Stimulated activated CD4-positive, alpha-beta T cell treated with anti-CD3 and anti-CD28 coated beads, Interleukin-4, amount 100 ng/mL, for 4 hours (primary cell): ENCODE measurements at places on chromosomes 2 and 18.

GRCh38 chr18:21769206-21769605 lies 28.6 kb downstream of the MIB1 start:
- no peak for DNase-seq

DNA sequence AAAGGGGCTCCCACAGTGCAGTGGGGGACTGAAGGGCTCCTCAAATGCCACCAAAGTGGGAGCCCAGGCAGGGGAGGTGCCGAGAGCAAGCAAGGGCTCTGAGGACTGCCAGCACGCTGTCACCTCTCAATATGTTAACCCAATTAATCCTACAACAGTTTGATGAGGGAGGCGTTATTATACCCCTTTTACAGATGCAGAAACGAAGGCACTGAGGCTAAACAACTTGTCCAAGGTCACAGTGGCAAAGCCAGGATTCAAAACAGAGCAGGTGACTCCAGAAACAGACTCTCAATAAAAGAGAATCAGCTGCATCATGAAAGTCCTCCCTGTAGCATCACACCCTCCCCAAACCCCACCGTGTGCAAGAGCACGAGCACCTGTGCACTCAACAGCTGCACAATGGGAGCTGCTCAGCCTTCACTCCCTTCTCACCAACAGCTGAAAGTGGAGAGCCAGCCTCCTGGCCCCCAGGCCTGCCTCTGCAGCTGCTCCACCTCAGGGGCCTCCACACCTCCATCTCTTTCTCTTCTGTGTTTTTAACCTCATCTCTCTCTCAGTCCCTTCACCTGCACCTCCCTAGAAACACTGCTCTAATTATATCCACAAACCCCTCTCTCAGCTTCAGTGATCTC lies 8.1 kb downstream of the NPC1 start:
- DNase-seq: no peak

- DNase-seq: peak; percentile 73
Observed at GRCh38 chr2:28621172-28622100, 125.6 kb downstream of the PLB1 start.

DNA sequence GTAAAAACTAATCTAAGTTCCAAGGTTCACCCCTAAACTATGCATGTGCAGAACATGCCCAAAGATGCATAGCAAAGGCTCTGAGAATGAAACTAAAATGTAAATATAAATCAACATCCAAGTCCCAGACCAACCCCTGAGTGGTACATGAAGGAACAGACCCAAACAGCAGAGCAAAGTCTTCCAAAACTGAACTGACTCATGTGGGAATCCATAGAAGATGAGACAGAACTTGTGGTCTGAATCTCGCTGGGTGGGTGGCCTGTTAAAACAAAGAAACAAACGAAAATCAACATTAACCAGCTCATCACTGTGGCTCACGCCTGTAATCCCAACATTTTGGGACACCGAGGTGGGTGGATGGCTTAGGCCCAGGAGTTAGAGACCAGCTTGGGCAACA lies 29.5 kb upstream of the ATRAID start:
- DNase-seq: no peak

DNA sequence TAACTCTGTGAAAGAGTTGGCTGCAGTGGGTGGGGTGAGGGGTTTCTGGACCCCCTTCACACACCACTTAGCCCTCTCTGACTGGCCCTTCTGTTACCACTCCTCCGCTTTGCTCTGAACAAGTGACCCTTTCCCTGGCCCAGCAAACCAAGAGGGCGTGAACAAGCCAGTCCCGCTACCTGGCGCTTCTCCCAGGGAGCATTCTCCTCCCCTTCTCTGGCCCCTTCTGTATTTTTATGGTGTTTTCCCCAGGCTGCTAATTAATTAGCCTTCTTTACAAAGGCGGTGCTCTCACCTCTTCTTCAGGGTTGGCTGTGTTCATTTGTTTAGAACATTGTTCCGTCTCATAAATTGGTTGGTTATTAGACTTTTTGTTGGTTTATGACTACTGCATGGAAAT lies 180.1 kb downstream of the MGAT5 start:
- DNase-seq: no peak

DNA sequence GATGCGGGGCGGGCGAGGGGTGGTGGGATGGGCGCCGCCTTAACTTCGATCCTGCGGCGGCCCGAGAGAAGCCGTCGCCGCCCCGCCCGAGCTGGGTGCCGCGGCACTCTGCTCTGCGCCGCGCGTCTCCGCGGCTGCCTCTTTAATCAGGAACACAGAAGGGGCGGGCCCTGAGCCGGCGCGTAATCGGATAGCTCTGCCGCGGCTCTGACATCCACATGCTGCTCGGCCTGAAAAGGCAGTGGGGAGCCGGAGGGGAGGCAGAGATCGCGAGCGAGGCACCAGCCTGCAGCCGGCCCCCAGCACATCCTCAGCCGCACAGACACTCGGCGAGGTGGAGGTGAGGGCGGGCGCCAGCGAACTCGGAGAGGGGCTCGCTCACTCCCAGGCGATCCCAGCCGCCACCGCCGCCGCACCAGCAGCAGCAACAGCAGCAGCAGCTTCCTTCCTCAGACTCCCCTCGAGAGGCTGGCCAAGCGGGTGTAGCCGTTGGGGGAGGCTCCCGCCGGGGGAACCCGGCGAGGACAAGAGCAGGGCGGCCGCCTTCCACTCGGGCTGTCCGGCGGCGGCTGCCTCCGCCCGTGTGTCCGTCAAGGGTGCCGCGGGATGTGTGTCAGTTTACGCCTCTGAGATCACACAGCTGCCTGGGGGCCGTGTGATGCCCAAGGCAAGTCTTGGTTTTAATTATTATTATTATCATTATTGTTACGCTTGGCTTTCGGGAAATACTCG lies at the start of gene NRP2:
Gene NRP2 (plus strand): TSS at position 263 of the 732 bp plus-strand sequence. CDS start 790 bp downstream, outside the sequence.
- DNase-seq: peak; percentile 37

- no peak for DNase-seq
Observed at GRCh38 chr18:57249179-57249578, 102.3 kb downstream of the BOD1L2 start.

DNA sequence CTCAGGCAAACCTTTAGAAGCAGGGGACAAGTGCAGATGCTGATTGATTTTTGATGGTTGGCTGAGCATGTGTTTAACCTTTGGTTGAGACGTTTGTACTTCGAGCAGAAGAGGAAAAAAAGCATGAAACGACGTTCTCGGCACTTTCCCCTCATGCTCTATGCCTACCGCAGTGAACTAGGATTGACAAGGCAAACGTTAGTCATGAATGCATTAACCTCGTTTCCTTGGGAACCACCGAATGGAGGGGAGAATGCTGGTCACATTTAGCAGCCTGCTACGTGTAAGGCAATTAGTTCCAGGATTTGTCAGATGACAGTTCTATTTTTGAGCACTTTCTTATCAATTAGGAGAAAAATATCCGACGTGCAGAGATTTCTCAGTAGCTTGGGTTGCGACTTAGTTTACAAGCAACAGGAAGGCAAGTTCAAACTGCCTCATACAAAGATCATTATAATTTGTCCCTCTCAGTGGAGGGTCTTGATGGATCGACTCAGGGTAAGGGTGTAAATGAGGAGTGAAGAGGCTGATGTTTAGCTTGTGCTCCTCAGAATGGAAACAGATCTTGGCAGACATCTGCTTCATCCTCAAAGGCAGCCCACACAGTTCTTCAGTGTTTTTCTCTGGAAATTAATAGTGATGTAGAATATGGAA lies 47.4 kb upstream of the GPR45 start:
- DNase-seq: no peak

- DNase-seq: peak; percentile 4
Observed at GRCh38 chr2:20781656-20782265, 41.1 kb downstream of the LDAH start.

DNA sequence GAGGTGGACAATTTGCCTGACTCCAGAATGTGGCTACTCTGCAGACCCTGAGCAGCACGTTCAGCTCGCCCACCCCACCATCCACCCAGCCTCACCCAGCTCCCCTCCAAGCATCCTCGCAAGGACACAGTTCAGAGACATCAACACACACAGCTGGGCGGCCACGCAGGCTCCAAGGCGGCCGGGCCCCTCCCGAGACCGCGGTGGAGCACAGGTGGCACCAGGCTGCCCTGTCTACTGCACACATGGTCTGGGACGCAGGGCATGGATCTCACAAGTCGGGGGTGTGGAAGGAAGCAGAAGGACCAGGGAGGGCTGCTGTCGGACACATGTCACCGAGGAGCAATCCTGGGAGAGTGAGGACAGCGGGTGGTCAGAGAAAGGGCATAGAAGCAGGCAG lies 36.2 kb downstream of the AQP12A start:
- DNase-seq: no peak

GRCh38 chr2:120589771-120590608 lies 145.7 kb upstream of the GLI2 start:
- no peak for DNase-seq

- no peak for DNase-seq
Observed at GRCh38 chr2:132757676-132758075, 87.7 kb upstream of the LYPD1 start.

DNA sequence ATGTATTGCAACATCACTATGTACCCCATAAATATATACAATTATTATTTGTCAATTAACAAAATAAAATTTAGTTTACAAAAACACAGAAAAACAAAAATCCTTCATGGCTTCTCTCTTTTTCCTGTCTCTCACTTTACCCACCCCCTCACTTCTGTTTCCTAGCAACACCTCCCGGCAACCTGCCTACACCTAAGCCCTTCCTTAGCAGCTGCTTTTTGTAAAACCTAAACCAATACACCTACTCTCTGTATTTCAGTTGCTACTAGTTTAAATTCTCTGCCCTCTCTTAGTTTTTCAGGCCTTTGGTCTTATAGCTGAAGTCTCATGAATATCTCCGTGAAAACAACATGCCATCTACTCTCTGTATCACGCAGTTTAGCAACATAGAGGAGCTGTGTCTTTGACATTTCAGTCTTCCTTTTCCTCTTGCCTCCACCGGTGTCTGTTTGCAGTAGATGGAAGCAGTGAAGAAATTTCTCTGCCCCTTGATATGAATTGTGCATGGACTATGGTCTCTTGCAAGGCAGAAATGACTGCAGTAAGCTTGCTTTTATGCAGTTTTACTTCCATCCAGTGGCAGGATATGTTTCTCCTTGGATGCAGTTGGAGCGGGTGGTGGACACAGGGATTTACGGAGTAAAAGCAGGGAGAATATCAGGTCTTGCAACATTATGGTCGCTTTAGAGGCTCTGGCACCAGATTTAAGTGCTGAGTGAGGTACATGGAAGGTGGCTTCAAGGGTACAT lies 42.0 kb upstream of the ZDBF2 start:
- DNase-seq: no peak

DNA sequence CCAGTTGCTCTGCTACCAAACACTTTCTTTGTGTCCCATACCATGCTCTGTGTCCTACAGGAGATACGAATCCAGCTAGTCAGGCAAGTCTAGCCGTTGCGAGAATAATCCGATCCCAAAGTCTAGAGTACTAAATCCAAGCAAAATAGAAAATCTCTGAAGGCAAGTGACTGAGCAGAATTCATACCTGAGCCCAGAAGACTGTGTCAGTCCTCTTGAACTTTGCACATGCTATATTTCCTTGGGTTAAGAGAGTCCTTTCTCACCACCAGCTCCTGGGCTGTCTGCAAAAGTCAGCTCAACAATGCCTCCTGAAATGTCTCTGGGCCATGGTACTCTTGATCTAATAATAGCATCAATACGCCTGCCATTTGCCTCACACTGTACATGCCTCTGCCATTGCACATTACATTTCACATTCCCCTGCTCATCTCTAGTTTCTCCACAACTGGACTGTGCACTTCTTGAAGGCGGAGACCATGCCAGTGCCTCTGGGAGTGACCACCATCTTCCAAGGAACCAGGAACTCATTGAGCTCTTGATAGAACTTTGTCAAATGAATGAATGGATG lies 265.8 kb upstream of the ID2 start:
- no peak for DNase-seq

DNA sequence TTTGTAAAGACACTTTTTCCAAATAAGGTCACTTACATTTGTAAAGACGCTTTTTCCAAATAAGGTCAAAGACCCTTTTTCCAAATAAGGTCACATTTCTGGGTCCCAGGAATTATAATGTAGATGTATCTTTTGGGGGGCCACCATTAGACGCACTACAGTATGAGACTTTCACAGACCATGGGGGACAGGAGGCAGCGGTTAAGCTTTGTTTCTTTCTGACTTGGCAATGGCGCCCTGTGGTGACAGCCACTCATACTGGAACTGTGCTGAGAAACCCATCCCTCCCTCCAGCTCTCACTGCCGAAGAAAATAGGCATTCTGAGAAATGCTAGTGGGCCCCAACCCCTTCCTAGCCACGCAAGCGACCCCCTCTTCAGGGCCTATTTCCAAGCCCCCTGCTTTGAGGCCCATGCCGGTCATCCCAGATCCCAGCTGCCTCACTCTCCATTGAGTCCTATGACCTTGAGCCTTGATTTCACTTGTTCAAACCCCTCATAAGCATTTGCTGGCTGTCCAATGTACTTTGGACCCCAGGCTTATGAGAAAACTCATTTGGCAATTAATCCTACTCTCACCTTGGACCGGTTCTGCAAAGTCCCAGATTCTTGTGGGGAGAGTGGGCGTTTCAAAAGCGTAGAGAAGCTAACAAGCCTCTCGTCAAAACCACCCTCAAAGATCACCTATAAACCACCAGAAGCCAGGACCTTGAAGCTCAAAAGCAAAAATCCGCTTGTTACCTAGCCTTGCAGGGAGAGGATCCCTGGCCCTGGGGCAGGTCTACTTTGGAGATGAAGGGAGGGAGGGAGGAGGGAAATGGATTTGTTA lies 11.3 kb upstream of the SPATA3 start:
- peak; percentile 45 for DNase-seq

DNA sequence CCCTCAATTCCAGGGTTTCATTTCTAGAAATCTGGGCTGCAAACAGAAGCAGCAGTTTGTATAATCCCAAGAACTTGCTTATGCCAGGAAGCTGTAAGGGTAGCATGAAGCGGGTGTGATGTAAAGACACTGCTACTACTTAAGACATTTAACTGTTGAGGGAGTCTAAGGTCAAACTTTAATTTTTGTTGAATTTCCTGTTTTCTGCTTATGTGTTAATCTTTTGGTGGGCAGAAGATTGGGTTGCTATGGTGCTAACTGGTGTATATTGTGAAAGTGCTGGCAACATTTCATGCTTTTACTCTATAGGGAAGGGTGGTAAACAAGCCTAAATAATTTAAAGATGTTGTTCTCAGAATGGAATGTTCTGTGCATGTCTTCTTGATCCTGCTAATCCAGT lies 2.7 kb downstream of the NCOA1 start:
- no peak for DNase-seq

GRCh38 chr2:182868054-182868796 lies 1.8 kb upstream of the FRZB start:
- no peak for DNase-seq
